Stimulated activated CD4-positive, alpha-beta T cell treated with anti-CD3 and anti-CD28 coated beads, Interleukin-4, amount 100 ng/mL, for 4 hours (primary cell): ENCODE measurements at places on chromosomes 2 and 18.

- no peak for DNase-seq
Observed at GRCh38 chr2:62410015-62410453, 96.0 kb downstream of the TMEM17 start.

GRCh38 chr2:28276076-28276618 is 116.5 kb upstream of the FOSL2 start:
- DNase-seq: peak; percentile 15

DNA sequence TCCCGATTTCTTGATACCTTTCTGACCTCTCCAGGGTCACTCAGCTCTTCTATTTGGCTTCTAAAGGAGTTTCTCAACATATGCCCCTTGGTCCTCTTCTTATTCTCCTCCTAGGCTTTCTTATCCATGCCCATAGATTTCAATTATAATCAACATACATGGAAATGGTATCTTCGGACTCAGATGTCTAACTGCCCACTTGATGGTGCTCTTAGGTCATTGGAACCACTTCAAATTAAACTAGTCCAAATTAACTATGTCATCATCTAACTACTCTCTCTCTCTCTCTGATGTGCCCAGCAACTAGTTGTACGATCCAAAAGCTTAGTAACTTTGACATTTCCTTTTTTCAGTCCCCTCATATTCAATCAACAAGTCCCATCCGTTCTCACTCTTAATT is 43.2 kb upstream of the GPR75 start:
- DNase-seq: no peak

GRCh38 chr2:63163161-63163820 is 112.7 kb downstream of the OTX1 start:
- no peak for DNase-seq

GRCh38 chr2:112637289-112637660 is 8.5 kb upstream of the SLC20A1 start:
- DNase-seq: no peak

GRCh38 chr2:232365621-232366321 is 12.8 kb upstream of the ALPP start:
- DNase-seq: no peak

DNA sequence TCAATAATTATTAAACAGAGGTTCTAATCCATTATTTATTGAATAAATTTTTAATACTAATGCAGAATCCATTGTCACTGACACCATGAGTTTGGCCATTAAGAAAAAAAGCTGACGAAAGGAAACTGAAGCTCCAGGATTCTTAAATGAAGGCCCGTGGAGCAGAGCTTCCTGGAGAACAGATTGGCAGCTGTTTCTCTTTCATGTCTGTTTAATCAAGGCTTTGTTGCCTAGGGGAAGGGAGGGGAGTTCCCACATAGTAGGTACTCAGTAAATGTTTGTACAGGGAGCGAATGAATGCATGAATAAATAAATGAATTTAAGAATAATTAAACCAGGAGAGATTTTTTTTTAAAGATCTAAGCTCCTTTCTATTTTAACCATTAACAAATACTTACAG is 315.1 kb upstream of the KLHL29 start:
- DNase-seq: no peak

GRCh38 chr2:241668354-241668753 is 18.3 kb downstream of the DTYMK start:
- no peak for DNase-seq

DNA sequence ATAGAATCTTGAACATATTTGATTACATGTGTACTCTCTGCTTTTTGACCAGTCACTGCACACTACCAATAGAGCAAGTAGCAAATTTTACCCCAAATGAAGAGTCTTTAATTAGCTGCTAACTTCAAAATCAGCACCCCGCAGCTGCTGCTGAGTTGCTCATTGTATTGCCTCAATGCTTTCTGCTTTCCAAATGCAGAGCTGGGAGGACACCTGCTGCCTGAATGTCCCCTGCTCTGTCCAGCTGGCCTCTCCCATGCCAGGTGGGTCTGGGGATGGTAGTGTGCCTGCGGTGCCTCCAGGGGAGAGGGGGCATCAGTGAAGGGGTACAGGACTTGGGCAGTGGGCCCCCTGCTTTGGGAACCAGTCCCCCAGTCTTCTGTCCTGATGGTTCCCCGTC is 184.8 kb downstream of the PRKCE start:
- no peak for DNase-seq

GRCh38 chr2:230512955-230513748 is 97.2 kb downstream of the SP100 start:
- DNase-seq: no peak

DNA sequence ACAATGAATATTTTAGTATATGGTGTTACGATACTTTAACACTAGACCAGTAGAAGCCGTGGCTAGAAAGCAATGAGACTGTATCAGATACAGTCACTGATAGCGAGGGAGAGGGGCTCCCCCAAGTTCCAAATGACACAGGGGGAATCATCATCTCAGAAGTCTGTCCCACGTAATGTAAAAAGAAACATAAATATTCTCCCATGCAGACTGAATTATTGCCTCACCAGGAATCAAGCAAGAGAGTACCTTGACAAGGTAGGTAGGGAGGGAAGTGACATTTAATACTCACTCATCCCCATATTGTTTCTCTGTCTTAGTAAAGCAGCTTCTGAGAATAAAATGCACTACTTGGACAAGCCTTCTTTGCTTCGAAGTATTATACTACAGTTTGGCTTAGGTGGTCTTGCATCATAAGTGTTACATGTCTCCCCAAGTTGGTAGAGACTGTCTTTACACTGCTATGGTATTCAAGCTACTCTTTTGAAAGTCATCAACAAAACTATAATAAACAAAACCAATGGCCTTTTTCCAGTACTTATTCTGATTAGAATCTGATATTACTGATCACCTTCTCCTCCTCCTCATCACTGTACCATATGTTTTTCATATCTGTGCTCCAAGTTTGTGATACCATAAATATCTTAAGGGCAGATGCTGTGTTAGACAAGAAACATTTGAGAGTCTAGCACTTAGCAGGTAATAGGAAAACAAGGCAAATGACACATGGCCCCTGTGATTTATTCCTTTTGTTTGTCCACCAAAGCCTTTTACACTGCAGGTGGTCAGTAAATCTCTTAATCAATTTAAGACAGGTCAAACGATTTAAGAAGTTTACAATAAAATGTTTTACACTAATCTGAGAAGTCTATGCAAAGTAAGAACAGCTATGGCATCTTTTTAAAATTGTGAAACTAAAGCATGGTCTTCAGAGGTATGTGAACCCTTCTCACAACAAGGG is 2.7 kb downstream of the LAPTM4A start:
- no peak for DNase-seq

DNA sequence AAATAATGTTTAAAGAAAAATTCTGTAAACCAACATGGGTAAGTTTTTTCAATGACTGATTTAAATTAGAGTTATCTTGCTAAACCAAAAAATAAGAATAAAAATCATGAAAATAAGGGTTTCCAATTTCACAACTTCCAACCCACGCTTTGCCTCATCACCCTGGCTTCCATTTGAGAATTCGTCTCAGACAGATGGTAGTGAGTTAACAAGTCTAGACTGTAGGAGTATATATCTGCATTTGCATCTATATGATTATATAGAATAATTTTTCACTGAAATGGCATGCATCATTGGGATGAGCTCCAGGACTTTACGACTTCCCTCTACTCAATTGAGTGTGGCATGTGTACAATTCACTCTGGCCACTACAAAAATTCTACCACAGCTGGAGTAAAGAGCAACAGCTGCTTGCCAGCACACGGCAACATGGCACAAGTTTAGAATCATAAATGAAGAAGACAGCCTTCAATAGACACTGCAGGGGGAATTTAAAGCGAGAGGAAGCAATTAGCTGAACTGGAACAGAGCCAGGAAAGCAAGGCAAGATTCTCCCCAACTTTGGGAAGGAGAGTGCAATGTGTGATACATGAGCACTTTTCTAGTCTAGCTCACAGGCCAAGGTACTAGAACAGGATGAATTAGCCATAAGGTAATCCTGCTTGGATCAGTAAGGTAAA is 1673.5 kb upstream of the CELF4 start:
- DNase-seq: no peak

DNA sequence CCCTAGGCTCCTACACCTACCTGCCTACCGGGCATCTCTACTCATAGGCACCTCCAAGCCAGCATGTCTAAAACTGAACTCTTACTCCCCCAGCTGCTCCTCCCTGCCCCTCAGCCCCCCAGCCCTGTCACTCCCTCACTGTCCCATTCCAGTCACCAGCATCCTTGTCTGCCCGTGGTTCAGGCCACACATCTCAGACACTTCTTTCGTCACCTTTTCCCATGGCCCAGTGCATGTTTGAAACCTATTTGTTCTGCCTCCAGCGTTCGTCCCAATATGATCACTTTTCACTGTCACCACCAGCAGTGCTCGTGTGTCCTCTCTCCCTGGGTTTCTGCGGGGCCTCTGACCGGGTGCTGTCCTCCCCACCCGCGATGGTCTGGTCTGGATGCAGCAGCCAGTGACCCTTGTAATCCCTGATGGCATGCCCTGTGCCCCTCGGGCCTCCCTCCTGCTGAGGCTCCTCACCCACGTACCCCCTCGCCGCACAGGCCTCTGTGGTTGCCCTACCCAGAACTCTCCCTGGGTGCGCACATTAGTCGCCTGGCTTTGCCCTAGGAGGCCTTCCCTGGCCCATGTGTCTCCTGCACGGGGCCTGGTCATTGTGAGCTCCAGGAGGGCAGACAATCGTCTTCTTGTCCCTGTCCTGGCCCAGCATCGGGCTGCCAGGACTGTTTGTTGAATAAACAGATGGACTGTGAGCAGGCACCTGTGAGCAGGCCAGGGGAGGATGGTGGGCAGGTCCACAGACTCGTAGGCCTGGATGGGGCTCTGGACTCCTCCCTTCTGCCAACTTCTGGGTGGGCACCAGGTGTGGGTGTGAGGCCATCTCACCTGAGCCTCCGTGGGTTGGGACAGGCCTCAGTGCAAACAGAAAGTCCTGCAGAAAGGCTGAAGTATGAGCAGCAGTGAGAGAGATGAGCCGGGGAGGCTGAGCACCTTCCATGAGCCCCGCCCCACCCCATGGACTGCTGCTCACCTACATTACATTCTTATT is 15.5 kb downstream of the LDLRAD4 start:
- no peak for DNase-seq

GRCh38 chr2:104854498-104855220 is 744 bp downstream of the POU3F3 start:
- no peak for DNase-seq

GRCh38 chr2:239253264-239253663 is 147.6 kb downstream of the HDAC4 start:
- DNase-seq: no peak

GRCh38 chr2:18479947-18480369 is 80.5 kb downstream of the RDH14 start:
- no peak for DNase-seq

DNA sequence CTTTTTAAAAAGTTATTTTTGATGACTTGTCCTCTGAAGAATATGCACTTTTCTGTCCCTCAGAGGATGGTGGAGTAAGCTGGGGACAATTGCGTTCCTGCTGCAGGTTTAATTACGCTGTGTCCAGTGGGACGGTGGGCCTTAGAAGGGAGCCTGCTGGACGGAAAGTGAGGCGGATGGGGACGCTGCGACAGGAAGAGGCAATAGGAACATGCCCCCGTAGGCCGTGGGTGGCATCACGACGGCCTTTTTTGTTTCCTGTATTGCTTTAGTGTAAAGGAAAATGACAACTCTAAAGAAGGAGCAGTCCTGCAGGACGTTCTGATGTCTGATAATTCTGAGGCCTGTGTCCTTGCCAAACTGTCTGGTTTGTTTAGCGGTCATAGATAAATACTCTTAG is 121.6 kb downstream of the NFATC1 start:
- DNase-seq: peak; percentile 44

GRCh38 chr2:84705858-84706257 is 175.0 kb downstream of the TRABD2A start:
- DNase-seq: no peak

DNA sequence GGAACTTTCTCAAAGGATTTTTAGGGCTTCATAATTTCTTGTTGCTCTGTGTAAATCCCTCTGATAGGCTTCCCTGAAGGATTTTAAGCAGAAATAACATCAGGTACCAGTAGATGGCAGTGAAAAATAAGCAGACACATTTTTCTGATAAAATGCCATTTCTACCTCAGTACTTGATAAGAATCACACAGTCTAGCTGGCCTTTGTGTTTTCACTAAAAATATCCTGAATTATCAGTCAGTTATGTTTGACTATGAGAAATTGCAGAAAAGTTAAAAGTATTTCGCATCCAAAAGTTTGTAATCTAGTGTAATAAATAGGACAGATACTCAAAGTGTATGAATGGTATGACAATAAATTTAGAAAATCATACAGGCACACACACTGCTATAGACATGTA is 68.7 kb downstream of the DNAJC10 start:
- no peak for DNase-seq

- no peak for DNase-seq
Observed at GRCh38 chr2:121492409-121492808, 38.3 kb upstream of the RNU4ATAC start.

DNA sequence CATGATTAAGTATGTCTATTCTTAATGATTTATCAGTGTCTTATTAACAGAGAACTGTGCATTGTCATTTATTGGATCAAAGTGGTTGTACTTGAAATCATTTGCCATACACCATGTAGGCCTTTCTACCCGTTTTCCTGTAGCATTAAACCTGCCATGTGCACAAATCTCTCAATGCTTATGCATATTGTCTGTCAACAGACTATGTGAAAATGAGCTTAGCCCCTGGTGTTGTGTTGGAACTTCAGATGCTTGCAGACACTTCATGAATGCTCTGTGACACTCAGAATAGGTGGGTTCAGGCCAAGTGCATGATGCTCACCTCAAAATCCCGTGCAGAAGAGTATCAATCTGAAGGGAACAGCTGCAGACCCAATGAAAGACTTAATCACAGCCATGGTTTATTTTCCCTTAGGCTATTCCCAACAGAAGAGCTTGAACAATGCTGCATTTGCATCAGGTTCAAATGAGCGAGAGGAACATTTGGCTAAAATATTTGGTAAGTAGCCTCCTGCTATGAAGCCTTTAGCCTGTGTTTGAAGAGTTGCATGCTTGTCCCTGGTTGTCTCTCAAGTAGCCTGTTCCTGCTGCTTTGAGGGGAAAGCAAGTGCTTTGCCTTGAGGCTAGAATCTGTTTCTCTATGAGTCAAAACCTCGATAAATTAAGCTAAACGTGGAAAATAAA is 6.1 kb downstream of the C2orf92 start:
- no peak for DNase-seq

DNA sequence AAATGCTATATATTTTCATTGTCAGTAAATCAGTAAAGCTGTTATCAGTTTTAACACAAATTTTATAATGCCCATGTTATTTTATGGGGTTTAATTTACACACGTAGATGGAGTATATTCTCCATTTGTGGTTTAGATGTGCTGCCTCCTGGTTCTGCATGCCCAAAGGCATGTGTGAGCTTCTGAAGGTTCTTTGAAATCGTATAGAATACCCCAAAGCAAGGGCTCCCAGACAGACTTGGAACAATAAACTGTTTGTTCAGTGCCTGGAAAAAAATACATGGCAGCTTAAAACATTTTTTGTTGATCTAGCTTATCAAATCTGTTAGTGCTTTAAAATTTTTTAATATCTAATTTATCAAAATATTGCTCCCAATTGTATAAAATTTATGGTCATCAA is 150.4 kb downstream of the GPD2 start:
- no peak for DNase-seq

GRCh38 chr2:68742626-68743415 is 8.2 kb downstream of the ARHGAP25 start:
- no peak for DNase-seq

- DNase-seq: no peak
Observed at GRCh38 chr2:143333847-143334246, 204.6 kb downstream of the ARHGAP15 start.
